Fibroblast of mammary gland (primary cell): ENCODE measurements at places on chromosomes 4 and X.
A peak's percentile ranks its signal among the peaks of the same experiment; 100 is the strongest.

GRCh38 chr4:144342949-144343760 is 202.6 kb upstream of the GYPA start:
- peak; percentile 76 for DNase-seq

GRCh38 chr4:23866450-23867075 is 23.3 kb downstream of the PPARGC1A start:
- no peak for DNase-seq

GRCh38 chrX:23228950-23229448 is 105.7 kb upstream of the PTCHD1 start:
- no peak for DNase-seq

DNA sequence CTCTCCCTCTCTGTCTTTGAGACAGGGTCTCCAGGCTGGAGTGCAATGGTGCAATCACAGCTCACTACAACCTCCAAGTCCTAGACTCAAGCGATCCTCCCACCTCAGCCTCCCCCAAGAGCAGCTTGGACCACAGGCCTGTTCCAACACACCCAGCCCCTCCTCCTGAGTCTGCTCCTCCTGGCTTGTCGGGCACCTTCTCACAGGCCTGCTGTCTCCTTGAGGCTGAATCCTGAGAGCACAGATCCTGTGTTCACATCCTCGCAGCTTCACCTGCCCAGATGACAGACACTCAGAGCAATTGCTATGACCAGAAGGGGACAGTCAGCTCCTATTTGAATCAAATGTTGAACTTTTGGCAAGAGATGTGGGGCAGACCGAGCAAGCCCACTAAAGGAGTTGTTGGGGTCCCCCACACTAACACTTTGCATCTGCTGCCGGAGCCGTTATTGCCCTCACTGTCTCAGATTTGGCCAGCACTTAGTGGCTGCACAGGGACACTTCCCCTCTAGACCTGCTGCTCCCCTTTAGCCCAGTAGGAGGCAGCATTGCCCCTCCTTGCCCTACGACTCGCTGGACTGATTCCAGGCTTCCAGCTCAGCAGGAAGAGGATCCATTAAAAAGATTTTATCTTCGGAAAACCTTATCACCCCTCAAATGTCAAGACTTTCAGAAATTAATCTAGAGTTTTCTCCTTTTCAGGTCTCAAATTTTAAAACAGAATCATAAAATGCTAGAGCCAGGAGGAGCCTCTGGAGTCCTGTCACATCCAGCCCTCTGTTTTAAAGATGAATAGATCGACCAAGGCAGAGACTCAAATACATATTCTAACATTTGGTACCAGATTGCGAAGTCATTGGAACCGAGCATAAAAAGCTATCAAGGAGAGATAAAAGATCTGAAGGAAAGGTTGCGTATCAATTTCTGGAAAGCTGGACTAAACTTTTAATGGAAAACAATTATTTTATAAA is 113.7 kb downstream of the USP46 start:
- peak; percentile 69 for DNase-seq

DNA sequence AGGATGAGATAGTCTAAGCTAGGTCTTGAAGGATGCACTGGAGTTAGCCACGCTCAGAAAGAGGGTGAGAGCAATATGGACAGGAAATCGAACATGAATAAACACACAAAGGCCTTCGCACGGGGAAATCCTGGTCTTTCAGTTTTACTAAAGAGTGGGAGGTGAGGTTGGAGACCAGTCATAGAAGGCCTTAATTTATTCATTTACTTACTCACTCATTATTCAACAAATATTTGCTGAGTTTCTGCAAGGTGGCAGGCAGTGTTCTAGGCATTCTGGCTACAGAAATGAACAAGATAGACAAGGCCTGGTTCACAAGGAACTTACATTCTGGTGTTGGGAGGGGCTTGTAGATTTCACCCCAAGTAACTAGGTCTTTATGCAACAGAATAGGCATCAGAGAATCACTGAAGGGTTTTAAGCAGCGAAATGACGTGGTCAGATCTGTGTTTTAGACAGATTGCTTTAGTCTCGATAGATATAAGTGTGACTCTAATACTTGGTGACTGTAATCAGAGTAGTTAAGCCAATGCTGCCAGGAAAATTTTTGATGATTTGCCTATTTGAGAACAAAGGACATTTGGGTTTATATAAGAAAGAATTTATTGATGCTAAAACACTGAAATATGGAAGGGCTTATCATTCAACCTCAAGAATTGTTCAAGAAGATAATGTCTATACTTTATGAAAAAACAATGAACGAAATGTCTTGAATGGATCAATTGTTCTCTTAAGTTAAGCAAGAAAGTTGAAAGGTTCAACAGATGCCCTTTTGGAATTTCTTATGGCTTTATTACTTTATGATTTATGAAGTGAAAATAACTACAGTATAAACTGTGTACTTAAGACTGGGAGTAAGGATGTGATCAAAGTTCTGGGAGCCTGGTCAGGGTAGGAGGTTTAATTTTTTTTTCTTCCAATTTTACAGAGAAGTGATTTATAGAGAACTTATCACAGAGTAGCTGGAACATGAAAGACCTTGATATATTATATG is 184.4 kb upstream of the CASK start:
- DNase-seq, result no peak

DNA sequence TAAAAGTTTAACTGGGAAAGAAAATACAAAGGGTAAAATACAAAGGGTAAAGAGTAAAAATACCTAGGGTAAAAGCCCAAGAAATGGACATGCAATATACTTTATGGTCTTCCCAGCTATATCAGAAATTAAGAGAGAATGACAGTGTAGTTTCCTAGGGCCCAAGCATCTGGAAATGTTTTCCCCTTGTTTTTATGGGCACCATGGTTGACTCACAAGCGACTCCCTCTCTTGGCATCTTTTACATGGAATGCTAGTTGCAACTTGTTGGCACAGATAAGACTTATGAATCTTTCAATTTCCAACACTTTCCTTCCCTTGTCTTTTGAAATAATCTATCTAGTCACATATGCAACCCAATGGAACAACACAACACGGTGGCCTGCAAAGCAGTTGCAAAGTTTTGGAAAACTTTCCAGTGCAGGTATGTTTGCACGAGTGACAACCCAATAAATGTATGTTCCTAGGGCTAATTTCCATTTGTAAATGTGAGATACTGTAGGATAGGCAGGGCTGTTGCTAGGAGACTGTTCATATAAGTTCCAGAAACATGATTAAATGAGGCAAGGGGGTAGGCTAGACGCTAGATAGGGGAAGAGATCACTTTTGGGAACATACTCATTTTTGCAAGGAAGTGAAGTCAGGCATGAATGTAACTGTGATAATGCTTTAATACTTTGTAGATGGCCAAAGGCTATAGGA is 36.4 kb upstream of the CWH43 start:
- DNase-seq, result peak; percentile 64

GRCh38 chr4:113260688-113261087 is 211.2 kb downstream of the ANK2 start:
- DNase-seq, result peak; percentile 30

DNA sequence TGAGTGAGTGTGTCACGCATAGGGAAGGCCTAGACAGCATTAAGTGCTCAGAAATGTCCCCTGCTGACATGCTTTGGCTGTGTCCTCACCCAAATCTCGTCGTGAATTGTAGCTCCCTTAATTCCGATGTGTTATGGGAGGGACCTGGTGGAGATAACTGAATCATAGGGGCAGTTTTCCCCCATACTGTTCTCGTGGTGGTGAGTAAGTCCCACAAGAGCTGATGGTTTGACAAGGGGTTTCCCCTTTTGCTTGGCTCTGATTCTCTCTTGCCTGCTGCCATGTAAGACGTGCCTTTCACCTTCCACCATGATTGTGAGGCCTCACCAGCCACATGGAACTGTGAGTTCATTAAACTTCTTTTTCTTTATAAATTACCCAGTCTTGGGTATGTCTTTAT is 78.0 kb downstream of the NSUN7 start:
- DNase-seq, result no peak

DNA sequence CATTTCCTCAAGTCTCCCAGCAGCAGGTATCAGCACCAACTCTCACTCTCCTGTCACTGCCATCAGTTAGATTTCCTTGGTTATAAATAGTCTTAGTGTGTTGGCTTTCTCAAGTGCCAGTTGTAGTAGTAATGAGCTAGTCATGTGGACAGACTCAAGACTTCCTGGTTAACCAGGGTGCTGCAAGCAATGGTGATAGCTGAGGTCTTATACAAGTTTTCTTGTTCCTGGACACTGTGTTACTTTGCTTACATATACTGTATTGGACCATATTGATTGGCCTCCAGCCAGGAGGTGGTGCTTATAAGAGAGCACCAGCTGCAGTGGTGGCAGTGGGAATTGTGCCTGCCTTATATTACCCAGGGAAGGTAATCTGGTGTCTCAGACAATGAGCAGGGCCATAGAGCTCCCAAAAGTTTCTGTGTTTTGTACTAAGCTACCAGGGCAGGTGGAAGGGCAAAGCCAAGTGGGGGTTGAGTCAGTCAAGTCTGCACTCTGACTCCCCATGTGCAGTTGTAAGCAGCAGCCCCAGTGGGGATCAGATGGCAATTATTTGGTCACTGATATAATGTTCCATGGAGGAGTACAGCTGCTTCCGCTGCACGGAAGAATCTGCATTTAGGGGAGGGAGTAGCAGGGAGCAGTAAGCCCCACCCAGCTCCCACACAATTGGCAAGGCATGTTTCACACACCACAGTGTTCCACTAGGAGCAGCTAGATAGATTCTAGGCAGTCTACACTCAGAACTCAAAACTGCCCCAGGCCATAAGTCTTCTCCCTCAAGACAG is 24.1 kb upstream of the ZDHHC15 start:
- DNase-seq, result no peak

- peak; percentile 41 for DNase-seq
Measured at GRCh38 chrX:2748171-2748814, 3.5 kb upstream of the XG start.

GRCh38 chrX:113974881-113975280 is 609.0 kb upstream of the HTR2C start:
- DNase-seq, result no peak

GRCh38 chr4:153824501-153824900 is 35.6 kb upstream of the SFRP2 start:
- DNase-seq, result no peak

- DNase-seq, result no peak
Measured at GRCh38 chr4:82797405-82798111, 1.0 kb downstream of the SCD5 start.

DNA sequence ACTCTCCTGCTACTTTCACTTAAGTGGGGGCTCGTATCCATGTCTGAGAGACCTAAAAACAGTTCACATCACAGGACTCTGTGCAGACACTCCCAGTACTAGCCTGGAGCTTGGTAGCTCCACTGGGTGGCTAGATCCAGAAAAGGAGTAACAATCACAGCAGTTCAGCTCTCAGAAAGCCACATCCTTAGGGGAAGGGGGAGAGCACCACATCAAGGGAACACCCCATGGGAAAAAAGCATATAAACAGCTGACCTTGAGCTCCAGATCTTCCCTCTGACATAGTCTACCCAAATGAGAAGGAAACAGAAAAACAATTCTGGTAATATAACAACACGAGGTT is 175.8 kb downstream of the FAM13A start:
- DNase-seq, result no peak

- no peak for DNase-seq
Measured at GRCh38 chr4:139892973-139893736, 227.5 kb downstream of the MGST2 start.

DNA sequence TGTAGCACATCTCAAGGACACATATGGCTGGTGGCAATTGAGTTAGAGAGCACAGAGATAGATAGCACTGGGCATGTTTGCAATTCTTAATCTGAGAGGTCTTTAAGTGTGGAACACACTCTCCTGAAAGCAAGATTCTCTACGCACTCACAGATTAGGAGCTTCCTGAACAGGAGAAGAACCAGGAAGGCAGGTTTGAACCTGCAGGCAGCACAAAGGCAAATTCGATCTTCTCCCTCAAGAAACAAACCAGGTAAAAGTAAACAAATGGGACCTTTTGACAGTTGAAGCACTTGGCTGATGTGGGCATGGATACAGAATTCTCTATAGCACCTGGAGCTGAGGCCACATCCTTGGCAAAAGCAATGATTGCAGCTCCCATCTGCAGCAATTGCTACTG is 24.3 kb downstream of the HS3ST1 start:
- no peak for DNase-seq

- peak; percentile 66 for DNase-seq
Measured at GRCh38 chr4:181860157-181860556, 383.0 kb upstream of the TENM3 start.

GRCh38 chr4:56737666-56738065 is 56.6 kb upstream of the HOPX start:
- DNase-seq, result no peak

- peak; percentile 45 for DNase-seq
Measured at GRCh38 chr4:15034071-15034764, 31.9 kb downstream of the CPEB2 start.

DNA sequence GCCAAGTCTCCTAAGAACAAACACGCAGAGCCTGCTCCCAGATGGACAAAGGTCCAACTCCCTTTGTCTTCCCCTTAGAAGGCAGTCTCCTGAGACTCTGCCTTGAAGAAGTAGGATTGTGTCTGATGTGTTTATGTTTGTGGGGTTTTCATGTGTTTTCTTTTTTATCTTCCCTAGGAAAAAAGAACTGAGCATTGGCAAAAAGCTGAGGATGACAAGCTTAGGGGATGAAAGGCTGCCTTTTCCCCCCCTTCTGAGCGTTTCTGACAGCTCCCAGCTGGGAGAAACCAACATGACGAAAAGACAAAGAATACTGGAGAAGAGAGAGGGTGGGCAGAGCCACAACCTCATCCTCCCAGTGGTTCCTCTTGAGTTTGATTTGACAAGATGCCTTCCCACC is 181.1 kb downstream of the EVC2 start:
- no peak for DNase-seq

- no peak for DNase-seq
Measured at GRCh38 chrX:15864023-15864422, 9.4 kb upstream of the AP1S2 start.
